ENCODE measurements at places on chromosomes 5 and 9.
A peak's percentile ranks its signal among the peaks of the same experiment; 100 is the strongest.

DNA sequence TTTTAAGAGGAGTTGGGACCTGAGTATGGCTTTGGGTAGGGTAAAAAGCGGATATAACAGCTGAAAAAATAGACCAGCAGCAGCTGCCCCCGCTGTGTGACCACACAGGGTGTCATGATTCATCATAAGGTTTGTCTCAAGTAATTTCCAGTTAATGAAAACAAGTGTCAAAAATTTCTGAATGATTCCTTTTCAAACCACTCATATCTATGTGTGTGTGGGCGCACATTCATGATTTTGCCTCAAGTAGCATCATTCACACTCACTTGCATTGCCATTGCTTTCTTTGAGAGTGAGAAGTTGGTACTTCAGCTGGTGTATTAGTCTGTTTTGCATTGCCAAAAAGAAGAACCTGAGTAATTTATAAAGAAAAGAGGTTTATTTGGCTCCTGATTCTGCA, 12.1 kb upstream of the TNFAIP8 start:
- DNase-seq, result no peak

DNA sequence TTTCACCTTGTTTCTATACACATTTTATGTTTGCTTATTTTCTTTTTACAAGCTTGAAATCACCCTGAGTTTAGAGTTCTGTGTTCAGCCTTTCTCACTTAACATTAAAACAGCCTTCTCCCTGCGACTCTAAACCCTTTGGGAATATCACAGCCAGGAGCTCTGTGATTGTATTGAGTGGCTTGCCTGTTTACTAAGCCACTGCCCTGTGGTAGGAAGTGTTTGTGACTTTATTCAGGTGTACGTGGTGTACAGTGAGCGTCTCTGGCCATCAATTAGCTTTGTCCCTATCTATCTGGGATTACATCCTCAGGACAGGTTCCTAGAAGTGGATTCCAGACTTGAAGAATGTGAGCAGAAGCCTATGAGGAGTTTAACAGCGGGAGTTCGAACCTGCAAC, 11.0 kb upstream of the NEURL1B start:
- DNase-seq, result no peak

DNA sequence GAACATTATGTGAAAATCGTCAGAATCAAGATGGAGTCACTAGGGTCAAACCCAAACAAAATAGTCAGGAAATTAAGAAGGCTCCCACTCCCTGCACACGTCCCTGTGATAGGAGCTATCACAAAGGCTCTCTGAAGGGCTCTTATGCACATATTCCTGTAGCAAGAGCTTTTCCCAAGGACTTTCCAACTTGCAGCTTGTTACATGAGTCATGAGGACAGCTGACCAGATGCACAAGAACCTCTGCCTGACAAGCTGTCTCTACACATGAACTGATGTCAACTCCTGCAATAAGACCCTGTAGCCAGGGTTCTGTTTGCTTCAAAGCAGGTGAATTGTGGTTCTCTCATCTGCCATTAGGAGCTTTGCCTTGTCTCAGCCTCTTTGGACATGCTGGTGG, 122.4 kb downstream of the OLFM1 start:
- DNase-seq, result no peak

DNA sequence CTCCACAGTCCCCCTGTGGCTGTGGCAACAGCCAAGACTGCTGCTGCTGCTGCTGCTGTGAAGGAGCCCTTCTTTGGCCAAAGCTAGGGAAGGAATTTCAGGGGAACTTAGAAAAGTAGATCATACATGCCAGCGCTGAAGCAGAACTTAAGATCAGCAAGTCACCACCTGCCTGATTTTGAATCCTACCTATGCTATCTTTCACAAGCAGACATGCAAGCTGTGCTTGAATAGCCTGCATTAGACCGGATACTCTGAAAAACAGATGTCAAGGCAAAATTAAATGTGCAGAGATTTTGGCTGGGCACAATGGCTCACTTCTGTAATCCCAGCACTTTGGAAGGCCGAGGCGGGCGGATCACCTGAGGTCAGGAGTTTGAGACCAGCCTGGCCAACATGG, 99.3 kb upstream of the ZNF366 start:
- no peak for DNase-seq

GRCh38 chr5:178542455-178542854, 47.7 kb downstream of the COL23A1 start:
- DNase-seq, result no peak

DNA sequence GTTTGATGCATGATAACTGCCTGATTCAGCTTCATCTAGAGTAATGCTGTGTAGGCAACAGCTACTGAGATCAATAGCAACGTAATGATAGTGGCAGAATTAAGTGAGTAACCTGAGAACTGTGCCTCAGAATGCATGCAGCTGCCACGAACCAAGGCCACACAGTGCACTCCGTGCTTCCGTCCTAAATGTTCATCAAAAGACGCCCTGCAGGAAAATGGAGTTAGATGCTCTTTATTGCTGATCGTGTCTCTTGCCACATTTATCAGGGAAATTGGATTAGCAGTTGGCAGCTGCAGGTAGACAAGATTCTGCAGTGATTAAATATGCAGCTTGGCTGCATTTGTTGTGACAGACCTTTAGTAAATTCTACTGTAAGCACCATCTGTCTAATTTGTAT, 107.7 kb upstream of the TLX3 start:
- DNase-seq, result no peak

DNA sequence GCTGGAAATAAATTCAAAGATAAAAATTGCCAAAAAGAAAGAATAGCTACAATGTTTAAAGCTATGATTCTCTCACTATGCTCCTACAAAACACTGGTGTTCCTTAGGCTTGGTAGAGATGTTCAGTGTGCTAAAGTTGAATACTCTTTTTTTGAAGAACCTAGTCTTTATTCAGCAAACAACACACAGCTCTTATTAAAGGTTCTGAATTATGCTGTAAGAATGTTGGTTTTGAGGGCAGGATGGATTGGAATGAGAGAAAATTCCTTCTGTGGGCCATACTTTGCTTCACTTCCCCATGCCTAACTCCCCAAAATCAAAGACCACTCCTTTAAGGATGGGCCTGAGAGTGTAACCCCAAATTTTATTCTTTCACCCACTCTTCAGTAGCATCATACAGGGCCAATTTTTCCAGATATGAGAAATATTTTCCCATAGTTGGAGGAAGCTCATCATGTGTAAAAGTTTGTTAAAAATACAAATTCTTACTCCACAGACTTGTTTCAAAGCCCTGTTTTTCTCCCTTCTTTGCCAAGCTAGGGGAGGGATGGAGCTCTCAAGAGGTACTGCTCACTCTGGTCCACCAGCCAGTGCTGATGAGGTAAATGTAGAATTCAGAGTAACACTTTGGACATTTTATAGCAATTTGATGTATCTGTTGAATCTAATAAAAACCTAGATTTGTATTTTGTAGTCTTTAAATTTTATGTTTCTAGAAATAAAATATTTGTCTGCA, 99.3 kb downstream of the GDNF start:
- DNase-seq, result no peak

GRCh38 chr5:84032324-84032723, 311.7 kb upstream of the HAPLN1 start:
- DNase-seq, result no peak

DNA sequence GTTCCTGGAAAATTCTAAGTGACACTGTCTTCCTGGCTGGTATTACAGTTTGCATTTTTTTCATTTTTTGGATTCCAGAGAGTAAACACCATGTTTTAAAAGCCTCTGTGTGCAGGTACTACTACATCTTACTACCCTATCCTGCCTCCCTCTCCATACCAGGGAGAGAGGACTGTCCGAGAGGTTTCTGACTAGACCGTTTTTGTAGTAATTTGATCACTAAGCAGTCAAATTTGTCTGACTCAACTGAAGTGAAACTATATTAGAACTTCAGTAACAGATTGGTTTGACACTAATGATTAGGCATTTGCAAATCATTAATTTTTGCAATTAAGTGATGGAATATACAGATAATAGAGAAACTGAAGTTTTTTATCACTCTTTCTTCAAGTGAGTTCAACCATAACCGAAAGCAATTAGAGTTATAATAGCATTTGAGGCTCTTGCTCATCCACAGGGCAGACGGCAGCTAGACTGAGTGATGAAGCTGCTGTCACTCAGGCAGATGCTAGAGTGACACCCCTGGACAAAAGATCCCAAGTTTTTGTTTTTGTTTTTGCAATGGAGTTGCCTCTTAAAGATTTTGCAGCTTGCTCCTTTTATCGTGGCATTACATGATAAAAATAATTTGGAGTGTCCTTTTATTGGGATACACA, 44.3 kb downstream of the SMARCA2 start:
- DNase-seq, result no peak

GRCh38 chr5:164651546-164652275, 1146.3 kb downstream of the MAT2B start:
- DNase-seq, result no peak

DNA sequence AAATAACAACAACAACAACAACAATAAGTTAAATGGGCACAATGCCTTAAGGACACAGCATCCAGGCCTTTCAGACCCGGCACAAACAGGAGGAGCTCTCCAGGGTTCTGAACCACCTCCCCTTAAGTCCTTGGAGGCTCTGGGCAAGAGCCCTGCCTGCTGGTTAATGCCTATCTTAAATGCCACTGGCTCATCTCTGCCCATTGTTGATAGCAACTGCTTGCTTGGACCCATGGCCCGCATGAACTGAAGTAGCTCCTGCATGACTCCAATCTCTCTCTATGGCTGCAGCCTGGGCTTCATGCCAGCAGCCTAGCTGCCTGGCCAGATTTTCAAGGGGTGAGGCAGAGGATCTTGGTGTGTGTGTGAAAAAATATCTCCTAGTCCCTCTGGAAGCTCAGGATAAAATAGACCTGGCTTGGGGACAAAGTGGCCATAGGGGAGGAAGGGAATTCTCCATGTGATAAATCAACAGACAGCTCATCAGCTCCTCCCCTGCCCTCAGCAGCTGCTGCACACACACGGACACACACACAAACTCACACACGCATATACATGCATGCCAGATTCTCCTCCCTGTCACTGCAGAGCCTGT, 27.4 kb downstream of the FAM219A start:
- DNase-seq, result peak; percentile 89
